ENCODE measurements at places on chromosomes 4 and X.

DNA sequence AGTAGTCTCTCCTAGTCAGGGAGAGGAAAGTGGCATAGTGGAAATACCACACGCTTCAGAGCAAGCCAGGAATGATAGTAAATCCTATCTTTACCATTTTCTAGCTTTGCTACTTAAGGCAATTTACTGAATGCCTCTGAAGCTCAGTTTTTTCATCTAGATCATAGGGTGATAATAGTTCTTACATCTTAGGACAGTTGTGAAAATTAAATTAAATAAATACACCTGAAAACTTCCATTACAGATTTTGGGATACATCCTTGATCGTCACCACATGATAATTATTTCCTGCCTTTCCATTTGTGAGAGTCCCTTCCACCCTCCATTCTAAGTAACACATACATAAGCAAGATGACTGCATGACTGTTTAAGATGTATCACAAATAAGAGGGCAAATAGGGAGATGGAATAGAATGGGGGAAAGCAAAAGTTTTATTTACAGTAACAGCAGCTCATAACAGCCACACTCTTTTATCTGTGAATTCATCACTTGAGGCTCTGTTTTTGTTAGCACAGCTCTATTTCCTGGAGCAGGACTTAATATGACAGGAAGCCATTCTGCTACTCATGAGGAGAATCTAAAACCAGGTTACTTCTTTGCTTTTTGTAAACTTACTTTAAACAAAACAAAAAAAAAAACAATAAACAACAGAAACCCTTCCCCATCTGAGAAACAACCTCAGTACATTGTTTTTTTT, 13.4 kb downstream of the P2RY10 start:
- no peak for DNase-seq

DNA sequence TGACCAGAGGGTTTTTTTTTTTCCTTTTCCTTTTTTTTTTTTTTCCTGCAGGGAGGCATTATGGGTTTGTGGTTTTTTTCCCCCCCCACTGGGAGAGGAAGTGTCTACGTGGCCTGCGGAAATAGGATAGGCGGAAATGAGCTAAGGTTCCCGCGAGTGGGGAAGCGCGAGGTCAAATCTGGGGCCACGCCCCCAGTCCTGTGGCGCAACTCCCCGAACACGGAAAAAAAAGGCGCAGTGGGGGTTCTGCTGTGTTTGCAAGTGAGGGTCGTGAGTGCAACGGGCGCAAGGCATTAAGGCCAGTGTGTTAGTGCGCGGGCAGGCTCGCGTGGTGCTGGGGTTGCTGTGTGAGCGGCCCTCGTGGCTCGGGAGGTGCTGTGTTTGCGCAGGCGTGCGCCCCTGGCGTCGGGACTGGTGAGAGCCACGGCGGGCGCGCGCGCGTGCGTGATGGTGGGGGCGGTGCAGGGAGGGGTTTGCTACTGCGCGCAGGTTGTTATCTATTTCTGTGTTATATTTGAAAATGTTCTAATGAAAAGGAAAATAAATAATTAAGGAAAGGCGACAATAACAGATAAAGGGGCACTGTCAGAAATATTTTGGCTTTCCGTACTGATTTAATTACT, 685 bp upstream of the MORF4L2 start:
- peak; percentile 84 for DNase-seq

- no peak for DNase-seq
Measured at GRCh38 chrX:10030570-10030969, 63.4 kb downstream of the CLDN34 start.

DNA sequence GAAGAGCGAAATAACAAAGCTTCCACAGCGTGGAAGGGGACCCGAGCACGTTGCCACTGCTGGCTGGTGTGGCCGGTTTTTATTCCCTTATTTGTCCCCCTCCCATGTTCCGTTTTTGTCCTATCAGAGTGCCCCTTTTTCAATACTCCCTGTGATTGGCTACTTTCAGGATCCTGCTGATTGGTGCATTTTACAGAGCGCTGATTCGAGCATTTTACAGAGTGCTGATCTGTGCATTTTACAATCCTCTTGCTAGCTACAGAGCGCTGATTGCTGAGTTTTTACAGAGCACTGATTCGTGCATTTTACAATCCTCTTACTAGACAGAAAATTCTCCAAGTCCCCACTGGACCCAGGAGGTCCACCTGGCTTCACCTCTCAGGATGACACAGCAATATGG, 250.9 kb upstream of the EPHA5 start:
- DNase-seq, result no peak

DNA sequence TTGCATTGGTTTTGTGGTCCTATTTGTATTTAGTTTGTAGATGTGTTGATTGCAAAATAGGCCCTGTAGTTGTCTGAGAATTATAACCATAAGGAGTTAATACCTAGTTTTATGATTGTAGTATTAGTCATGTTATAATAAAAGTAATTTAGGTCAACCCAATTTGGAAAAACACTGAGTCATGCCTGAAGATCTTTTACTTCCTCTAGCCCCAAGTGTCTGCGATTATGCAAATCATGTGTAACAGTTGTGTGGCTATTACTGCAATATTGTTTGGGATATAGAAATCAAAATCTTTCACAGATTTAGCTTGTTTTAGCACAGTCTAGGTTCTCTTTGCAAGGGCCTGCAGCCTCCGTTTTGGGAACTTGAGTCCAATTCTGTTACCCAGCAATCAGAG, 12.6 kb downstream of the SRD5A3 start:
- no peak for DNase-seq

GRCh38 chrX:155544881-155545280, 67.9 kb downstream of the TMLHE start:
- no peak for DNase-seq
